ENCODE measurements at places on chromosomes 1 and 21.
A peak's percentile ranks its signal among the peaks of the same experiment; 100 is the strongest.

DNA sequence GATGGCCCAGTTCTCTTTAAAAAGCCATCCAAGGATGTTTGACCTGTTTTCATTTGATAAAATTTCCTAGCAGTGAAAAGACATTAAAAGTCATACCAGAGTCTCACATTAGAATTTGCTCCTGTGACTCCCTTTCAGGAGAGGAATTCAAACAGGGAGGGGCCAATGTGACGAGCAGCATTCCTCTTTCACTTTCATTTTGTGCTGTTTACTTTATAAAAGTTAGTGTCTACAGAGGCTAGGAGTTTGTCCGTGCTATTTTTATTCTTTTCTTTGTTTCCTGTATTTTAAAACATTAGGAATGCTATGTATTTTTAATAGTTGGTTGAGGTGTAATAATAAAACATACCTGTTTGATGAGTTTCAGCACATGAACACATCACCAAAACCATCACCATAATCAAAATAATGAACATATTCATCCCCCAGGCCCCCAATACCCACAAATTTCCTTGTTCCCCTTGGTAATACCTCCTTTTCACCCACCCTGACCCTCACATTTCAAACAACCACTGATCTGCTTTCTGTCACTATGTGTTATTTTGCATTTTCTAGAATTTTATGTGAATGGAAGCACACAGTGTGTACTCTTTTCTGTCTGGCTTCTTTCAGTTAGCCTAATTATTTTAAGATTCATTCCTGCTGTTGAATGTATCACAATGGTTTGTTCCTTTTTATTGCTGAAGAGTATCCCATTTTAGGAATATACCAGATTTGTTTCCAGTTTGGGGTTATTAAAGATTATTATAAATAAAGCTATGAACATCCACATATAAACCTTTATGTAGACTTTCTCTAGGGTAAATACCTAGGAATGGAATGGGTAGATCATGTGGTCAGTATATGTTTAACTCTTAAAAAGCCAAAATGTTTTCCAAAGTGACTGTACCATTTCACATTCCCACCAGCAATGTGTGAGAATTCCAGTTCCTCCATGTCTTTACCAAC is 129.5 kb downstream of the TENT5C start:
- H3K27ac ChIP-seq: no peak overlapping the region
- no peaks in the 10 kb centered on the region for H3K36me3 ChIP-seq
- H3K4me1 ChIP-seq: no peaks in the 10 kb centered on the region
- DNase-seq: peak; percentile 45
- H3K27me3 ChIP-seq: no peaks in the 10 kb centered on the region

GRCh38 chr1:115671176-115671934 is 29.6 kb downstream of the VANGL1 start:
- H3K27ac ChIP-seq: no peak overlapping the region
- H3K4me3 ChIP-seq: no peak overlapping the region
- no peaks in the 10 kb centered on the region for H3K27me3 ChIP-seq
- no peaks in the 10 kb centered on the region for H3K4me1 ChIP-seq
- no peak for DNase-seq
- H3K36me3 ChIP-seq: peaks cover 8% of the 10 kb centered on the region

- no peaks in the 10 kb centered on the region for H3K4me1 ChIP-seq
- no peak overlapping the region for H3K27ac ChIP-seq
- no peaks in the 10 kb centered on the region for H3K36me3 ChIP-seq
- no peak for DNase-seq
- no peak overlapping the region for H3K4me3 ChIP-seq
Observed at GRCh38 chr1:118204105-118204504, 19.1 kb upstream of the SPAG17 start.

- DNase-seq: no peak
- no peak overlapping the region for H3K4me3 ChIP-seq
- H3K27me3 ChIP-seq: no peaks in the 10 kb centered on the region
- H3K4me1 ChIP-seq: no peaks in the 10 kb centered on the region
- peaks cover 2% of the 10 kb centered on the region for H3K36me3 ChIP-seq
Observed at GRCh38 chr1:151026460-151026859, 9.9 kb upstream of the BNIPL start.

DNA sequence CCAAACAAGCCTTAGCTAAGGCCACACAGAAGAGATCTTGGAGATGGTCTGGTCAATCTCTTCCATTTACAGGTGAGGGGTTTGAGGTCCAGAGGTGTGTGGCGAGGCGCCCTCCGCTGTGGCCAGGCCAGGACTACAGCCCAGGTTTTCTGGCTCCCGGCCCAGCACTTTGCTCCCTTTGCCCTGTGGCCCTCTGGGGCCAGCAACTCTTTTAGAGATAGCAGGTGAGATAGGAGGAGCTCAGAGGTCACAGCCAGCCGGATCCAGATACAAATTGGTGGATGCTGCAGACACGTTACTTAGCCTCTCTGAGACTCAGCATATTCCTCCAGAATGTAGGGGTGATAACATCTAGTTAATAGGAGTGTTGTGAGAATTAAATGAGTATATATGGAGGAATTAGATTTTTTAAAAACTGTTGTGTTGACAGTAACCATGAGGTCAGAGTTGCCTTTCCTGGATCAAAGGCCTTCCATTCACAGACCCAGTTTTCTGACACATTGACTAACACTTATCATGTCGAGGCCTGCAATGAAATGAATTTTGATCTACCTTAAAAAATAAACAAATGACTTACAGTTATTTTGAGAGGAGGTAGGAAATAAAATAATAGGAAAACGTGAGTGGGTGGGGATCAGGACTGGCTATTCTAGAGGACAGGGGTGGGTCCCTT is 16.6 kb downstream of the TEX35 start:
- no peak overlapping the region for H3K4me3 ChIP-seq
- DNase-seq: peak; percentile 28
- H3K36me3 ChIP-seq: no peaks in the 10 kb centered on the region
- H3K4me1 ChIP-seq: no peaks in the 10 kb centered on the region

DNA sequence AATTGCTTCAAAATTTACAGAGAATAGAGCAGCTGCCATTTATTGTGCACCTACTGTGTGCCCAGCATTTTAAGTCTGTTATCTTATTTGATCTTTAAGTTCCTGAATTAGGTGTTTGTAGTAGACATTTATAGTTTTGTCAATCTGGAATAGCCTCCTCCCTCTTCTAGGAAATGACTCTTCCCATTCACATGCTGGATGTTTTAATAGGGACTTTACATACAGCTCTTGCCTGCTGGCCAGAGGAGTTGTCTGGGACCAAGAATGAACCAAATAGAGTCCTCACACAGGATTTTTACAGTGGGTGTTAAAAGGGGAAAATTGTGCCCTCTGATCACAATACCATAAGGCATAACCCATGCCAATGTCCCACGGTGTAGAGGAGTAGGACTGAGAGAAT is 367.1 kb downstream of the PDE4B start:
- no peaks in the 10 kb centered on the region for H3K36me3 ChIP-seq
- DNase-seq: no peak
- H3K4me1 ChIP-seq: no peaks in the 10 kb centered on the region
- H3K27ac ChIP-seq: no peak overlapping the region
- no peak overlapping the region for H3K4me3 ChIP-seq
